GM06990 (cell line): ENCODE measurements at places on chromosomes 13 and 19.
A peak's percentile ranks its signal among the peaks of the same experiment; 100 is the strongest.

- peak; percentile 74 for DNase-seq
These were observed 3.1 kb upstream of the CTXN1 start for GRCh38 chr19:7928741-7929701.

DNA sequence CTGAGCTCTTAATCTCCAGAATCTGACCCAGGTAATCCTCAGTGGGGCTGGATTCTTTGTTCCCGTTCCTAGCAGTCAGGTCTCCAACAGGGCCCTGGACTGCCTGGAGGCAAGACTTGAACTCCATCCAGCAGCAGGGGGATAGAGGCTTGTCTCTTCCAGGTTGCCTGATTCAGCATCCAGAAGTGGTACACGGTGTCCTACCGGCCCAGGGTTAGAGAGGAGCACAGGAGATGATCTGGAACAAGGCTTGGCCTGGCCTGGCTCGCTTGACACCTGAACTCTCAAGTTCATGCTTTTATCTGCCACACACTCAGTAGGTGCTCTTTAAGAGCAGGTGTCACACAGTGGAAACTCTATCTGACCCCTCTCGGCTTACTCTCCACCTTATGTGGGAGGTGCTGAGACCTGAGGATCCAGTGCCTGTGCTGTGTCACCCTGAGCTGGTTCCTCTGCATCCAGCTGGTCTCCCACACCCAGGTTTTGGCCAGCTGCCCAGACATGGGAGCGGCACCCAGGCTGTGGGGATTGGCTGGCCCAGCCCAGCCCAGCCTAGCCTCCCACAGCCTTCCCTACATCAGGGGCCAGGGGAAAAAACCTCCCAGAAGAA is at the start of gene CYP4F3:
TSS of gene CYP4F3 (plus strand) at position 604 of the 610 bp plus-strand sequence. CDS start 519 bp downstream, outside the sequence.
- no peak for DNase-seq

DNA sequence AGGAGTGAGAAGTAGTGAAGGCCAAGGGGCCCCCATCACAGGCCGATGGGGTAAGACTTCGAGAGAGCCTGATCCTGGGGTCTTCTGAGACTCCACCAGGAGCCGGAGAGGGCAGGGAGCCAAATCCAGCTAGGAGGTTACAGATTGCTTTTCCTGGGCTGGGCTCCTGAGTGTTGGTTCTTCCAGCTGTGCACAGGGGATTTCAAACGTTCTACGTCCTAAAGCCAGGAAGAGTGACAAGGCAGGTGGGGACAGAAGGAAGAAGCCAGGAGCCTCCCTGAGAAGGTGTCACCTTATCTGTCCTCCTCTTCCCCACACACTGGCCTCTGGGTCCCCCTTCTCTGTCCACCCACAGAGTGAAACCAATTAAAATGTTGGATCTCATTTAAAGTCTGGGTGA is 16.1 kb upstream of the TPRX2 start:
- DNase-seq, result no peak

- peak; percentile 79 for DNase-seq
These were observed at the start of gene ZNF625 for GRCh38 chr19:12156223-12157058. ZNF625 (minus strand) TSS chr19:12156734; CDS start chr19:12156558, 176 bp downstream.

DNA sequence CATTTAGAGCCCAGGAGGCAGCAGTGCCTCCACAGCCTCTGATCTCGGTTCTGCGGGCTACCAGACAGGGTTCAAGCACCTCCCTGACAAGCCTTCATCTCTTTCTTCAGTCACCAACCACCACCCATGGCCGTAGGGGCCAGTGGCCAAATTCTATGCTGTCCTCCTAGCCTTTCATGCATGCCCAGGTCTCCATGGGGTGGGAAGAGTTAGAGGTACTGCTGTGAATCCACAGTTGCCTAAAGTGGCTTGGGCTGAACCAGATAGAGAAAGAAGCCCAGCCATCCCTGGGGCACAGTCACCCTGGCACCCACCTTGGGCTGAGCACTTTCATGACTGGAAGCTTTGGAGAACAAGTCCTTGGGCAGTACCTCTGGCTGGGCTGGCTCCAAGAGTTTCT is 97.4 kb downstream of the ZDHHC20 start:
- no peak for DNase-seq

- DNase-seq, result no peak
These were observed 412.2 kb upstream of the KLHL1 start for GRCh38 chr13:70520275-70521036.

DNA sequence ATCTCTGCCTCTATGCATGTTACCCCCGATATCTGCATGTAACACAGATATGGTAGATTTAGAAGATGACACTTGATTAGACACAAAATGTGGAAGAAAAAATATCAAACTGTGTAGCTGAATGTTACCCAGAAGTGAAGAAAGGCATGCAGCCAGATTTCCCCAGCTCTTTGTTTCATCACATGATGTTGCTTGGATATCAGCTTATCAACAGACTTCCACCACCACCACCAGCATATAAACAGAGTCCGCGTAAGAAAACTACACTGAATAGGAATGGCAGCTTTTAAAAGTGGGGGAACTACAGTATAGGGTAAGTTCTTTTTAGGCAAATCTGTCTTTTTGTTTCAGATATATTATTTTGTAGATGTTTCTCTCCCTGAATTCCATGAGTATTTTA is at the start of gene FAM216B:
TSS of gene FAM216B (plus strand) at position 233 of the 400 bp plus-strand sequence. CDS start 2,484 bp downstream, outside the sequence.
- no peak for DNase-seq
